Psoas muscle (tissue), 8 donors: ENCODE measurements at places on chromosomes 4 and X. TPM values are rescaled to one million over a fixed set of nuclear protein-coding genes. Genes with fewer than 3 reads are reported as not detected.

GRCh38 chr4:17447675-17448298 lies 64.1 kb downstream of the QDPR start:
- DNase-seq, result no peak
- H3K36me3 ChIP-seq, result no peaks in the 10 kb centered on the region
- no peaks in the 10 kb centered on the region for H3K27me3 ChIP-seq
- H3K27ac ChIP-seq, result no peak overlapping the region

- DNase-seq, result no peak
- H3K4me1 ChIP-seq, result no peaks in the 10 kb centered on the region
- no peak overlapping the region for H3K27ac ChIP-seq
- H3K36me3 ChIP-seq, result no peaks in the 10 kb centered on the region
Observed at GRCh38 chrX:27924718-27925117, 56.5 kb downstream of the DCAF8L1 start.

- no peak overlapping the region for H3K4me3 ChIP-seq
- no peaks in the 10 kb centered on the region for H3K4me1 ChIP-seq
- no peak for DNase-seq
Observed at GRCh38 chrX:96407072-96407471, 277.6 kb upstream of the DIAPH2 start.

GRCh38 chr4:170047771-170048354 lies 21.7 kb upstream of the MFAP3L start:
- no peak overlapping the region for H3K27ac ChIP-seq
- H3K4me3 ChIP-seq, result no peak overlapping the region
- DNase-seq, result no peak
- no peaks in the 10 kb centered on the region for H3K27me3 ChIP-seq
- no peaks in the 10 kb centered on the region for H3K4me1 ChIP-seq

- no peak for DNase-seq
- no peaks in the 10 kb centered on the region for H3K36me3 ChIP-seq
- no peak overlapping the region for H3K4me3 ChIP-seq
- no peaks in the 10 kb centered on the region for H3K4me1 ChIP-seq
- H3K27ac ChIP-seq, result no peak overlapping the region
- no peaks in the 10 kb centered on the region for H3K27me3 ChIP-seq
Observed at GRCh38 chr4:138675685-138676084, 339.9 kb upstream of the NOCT start.

DNA sequence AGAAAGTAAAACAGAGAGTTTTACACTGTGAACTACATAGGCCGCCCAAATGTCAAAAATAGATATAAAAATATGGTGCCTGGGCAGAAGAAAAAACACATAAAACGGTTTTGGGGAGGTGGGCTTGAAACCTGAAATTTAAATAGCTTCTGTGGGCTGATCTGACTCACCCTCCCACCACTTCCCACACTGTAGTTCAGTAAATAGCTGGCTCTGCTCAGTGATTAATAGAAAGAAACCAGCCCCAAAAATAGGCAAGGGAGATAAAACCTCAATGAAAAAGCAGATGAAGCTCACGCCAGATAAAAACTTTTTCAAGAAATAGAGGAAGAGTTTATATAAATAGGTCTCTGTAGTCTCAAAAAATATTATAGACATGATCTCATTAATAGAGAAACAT lies 13.2 kb upstream of the COX7B2 start:
- no peaks in the 10 kb centered on the region for H3K4me1 ChIP-seq
- no peaks in the 10 kb centered on the region for H3K27me3 ChIP-seq
- H3K36me3 ChIP-seq, result no peaks in the 10 kb centered on the region
- no peak overlapping the region for H3K27ac ChIP-seq
- no peak for DNase-seq

DNA sequence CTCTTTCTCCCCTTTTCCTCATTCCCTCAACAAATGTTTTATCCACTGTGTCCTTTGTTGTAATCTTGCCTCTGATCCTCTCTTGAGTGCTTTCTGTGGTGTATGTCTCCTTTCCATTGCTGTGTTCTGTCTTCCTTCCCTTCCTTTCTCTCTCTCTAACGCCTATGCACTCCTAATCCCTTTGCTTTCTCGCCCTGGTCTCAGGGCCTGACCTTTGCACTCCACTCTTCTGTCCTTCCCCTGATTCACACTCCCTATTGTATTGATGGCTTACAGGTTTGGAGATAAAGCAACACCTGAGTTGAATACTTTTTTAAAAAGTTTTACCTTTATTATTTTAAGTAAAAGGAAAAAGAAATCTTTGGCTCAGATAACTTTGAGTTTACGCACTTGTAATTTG lies 15.6 kb upstream of the SCOC start:
- no peak overlapping the region for H3K4me3 ChIP-seq
- H3K27ac ChIP-seq, result no peak overlapping the region
- no peak for DNase-seq

DNA sequence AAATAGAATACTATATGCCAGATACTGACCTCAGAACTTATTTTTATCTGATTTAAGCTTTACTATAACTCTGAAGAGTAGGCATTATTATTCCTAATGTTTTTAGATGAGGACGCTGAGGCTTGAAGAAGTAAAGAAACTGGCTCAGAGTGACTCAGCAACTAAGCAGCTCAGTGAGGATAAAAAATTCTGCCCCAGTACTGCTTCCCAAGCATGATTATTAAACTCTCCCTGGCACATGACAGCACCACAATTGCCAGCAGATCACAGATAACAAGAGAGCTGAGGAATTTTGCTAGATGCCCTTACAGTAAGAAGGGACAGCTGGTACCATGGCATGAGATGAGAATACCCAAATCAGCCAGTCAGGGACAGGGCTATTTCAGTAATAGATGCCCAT lies 219.4 kb downstream of the NKX6-1 start:
- no peak for DNase-seq
- H3K36me3 ChIP-seq, result no peaks in the 10 kb centered on the region
- H3K4me3 ChIP-seq, result no peak overlapping the region
- H3K4me1 ChIP-seq, result no peaks in the 10 kb centered on the region
- no peak overlapping the region for H3K27ac ChIP-seq
- no peaks in the 10 kb centered on the region for H3K27me3 ChIP-seq

The SPANXB1 gene
- total RNA-seq, result not detected
